ENCODE measurements at places on chromosomes 13 and 19. TPM values are rescaled to one million over a fixed set of nuclear protein-coding genes. Genes with fewer than 3 reads are reported as not detected.

GRCh38 chr13:72570019-72570418 is 157.4 kb downstream of the MZT1 start:
- DNase-seq, result no peak

GRCh38 chr19:5154799-5155426 is 185.7 kb downstream of the PTPRS start:
- DNase-seq, result no peak

GRCh38 chr13:21310220-21310619 is 133.8 kb downstream of the MRPL57 start:
- DNase-seq, result no peak

DNA sequence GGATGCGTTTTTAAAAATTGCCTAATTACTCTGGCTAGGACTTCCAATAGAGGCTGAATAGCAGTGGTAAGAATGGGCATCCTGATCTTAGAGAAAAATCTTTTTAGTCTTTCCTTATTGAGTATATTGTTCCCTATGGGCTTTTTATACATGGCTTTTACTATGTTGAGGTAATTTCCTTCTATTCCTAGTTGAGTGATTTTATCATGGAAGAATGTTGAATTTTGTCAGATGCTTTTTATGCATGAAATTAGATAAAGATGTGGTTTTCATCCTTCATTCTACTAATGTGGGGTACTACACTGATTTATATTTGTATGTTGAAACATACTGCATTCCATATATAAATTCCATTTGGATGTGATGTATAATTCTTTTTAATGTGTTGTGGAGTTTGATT is 2673.8 kb downstream of the PCDH9 start:
- DNase-seq, result peak; percentile 41

DNA sequence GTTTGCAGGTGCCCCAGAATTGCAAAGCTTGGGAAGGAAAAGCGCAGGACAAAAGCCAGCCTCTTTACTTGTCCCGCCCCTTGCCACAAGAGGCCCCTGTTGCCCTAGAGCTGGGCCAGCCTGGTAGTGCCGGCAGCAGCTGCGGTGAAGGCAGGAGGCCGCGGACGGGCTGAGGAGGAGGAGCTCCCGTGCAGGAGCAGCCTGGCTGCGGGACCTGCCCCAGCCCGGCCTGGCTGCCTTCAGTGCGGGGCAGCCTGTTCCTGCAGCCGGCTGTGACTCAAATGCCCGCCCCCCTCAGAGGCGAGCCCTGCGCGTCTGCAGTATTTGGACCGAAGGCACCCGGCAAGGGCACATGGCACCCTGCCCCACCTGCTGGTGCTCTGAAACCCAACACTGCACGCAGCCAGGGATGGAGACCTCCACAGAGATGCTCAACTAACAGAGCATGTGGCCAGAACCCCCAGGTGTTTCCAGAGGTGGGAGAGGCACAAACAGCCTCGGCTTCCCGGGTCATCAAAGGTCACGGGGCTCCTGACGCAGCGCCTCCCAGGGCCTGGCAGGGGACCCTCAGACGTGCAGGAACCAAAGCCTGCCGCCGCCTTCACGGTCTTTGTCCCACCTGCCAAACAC is 29.7 kb downstream of the NAXD start:
- DNase-seq, result no peak

GRCh38 chr13:98022210-98022609 is 68.7 kb downstream of the IPO5 start:
- no peak for DNase-seq

GRCh38 chr19:57099199-57099661 is 20.6 kb upstream of the USP29 start:
- DNase-seq, result no peak

DNA sequence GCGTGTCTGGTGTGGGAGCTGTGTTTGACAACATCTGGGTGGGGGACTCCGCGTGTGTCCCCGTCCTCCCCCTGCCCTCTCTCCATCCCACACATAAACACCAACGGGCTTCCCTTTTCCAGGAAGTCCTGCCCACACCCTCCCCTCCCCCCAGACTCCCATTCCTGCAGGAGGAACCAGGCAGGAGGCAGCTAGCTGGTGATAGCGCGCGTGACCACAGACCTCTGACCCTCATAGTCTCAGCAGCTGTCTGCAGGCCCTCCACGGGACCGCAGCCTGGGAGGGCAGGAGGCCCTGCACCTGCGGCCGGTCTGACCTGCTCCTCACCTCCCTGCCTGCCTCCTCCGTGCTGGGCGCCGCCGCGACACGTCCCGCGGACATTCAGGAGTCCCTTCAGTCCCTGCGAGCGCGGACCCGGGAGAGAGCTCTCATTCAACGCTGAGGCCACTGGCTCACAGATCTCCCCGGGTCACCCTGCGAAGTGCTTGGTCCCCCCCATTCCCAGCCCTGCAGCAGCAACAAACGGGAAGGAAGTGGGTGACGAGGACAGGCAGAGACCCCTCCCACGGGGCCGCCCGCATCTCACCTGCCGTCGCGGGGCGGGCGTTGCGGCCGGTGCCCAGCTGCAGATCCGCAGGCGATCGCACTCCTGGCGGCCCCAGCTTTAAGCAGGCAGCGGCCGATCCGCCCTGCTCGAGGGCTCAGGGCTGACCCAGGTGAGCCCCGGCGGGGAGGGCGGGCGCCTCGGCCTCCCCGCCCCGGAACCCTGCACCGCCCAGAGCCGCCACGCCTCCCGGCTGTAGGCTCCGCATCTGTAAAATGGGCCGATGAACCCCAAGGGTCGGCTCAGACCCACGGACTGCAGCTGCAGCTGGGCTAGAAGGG is 1.1 kb upstream of the ACP5 start:
- no peak for DNase-seq

- no peak for DNase-seq
Measured at GRCh38 chr19:34402074-34402600, 2.1 kb upstream of the PDCD2L start.

DNA sequence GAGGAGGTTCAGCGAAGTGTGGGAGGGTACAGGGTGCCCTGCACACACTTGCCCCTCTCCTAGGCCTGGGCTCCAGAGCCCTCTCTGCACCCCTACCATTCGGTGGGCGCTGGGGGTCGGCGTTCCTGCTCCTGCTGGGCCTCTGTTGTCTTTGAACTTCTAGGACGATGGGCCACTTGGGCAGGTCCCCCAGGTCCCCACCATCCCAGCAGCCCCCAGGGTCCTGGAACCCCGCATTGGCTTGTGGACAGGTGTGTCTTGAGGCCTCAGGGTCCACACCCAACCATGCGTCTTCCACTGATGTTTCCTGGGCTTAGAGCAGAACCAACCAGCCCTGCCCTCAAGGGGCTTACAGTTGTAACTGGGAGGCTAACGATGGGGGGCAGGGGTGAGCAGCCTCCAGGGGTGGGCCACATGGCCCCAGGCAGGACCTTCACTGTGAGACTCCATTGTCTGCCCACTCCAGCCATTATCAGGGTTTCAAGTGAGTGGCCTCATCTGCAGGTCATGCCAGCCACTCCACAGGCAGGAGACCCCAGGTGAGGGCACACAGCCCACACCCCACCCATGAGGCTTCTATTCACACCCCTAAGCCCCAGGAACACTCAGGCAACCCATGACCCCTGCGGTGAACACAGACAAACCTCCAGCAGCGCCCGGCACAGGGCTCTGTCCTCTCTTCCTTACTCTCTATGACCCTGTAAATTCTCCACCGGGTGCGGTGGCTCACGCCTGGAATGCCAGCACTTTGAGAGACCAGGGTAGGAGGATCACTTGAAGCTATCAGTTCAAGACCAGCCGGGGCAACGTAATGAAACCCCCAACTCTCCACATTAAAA is 2.0 kb upstream of the KLF16 start:
- no peak for DNase-seq

GRCh38 chr19:46661735-46662592 is 982 bp upstream of the DACT3 start:
- DNase-seq, result peak; percentile 77

GRCh38 chr13:106534639-106535551 is 567 bp downstream of the EFNB2 start:
- no peak for DNase-seq

DNA sequence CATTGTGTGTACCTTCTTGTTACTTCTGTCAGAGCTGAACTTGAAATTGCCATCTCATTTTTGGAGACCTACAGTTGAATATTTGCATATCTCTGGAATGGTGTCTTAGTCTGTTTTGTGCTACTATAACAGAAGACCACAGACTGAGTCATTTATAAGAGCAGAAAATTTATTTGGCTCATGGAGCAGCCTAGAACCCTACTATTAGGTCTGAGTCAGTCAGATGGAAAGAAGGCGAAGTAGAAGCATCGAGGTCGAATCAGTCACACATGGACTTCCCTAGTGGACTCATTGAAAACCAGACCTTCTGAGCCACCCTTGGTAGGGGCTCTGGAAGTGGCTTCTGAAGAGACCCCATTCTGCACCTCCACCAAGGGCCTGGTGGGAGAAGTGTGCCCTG is 33.9 kb upstream of the TPT1 start:
- DNase-seq, result no peak

- no peak for DNase-seq
Measured at GRCh38 chr13:100898431-100898830, 223.8 kb upstream of the TMTC4 start.

- no peak for DNase-seq
Measured at GRCh38 chr13:107817647-107818287, 397.6 kb downstream of the LIG4 start.

Gene ZIM2
- polyA plus RNA-seq, result 5.2 TPM

Gene ANGPTL8
- 0.87 TPM for polyA plus RNA-seq

Gene SRRM5
- polyA plus RNA-seq, result 0.71 TPM

Gene ATP1A3
- 0.61 TPM for polyA plus RNA-seq

Gene MBD3L2
- polyA plus RNA-seq, result not detected

Gene ARRDC5
- not detected for polyA plus RNA-seq

Gene CABP5
- polyA plus RNA-seq, result not detected

Gene DCUN1D2
- 19.5 TPM for polyA plus RNA-seq

Gene CEACAM4
- 0.16 TPM for polyA plus RNA-seq

Gene LINGO3
- polyA plus RNA-seq, result 0.13 TPM

Measured in forelimb muscle (tissue), 1 donor.